Mammary epithelial cell (primary cell): ENCODE measurements at places on chromosomes 13 and 19.

- DNase-seq: peak; percentile 4
Observed at GRCh38 chr13:72726726-72727416, 558 bp downstream of the MZT1 start.

- DNase-seq: no peak
Observed at GRCh38 chr19:40626918-40627317, 25.7 kb downstream of the LTBP4 start.

DNA sequence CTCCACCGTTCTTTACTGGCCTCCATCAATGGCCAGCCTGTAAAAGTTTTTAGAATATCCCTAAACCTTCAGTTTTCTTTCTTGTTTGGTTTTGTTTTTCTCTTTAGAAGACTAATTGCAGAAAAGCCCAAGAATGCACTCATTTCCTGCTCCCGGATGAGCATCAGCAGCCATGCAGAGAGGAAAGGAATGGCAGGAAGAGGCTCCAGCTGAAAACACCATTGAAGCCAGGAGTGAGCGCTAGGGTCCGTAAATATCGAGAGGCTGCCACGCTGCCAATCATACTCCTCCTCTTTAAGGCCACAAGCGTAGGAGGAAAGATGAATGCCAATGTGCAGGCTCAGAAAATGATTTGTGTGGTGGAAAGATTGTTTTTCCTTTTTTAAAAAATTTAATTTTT, 57.4 kb upstream of the UBE2L5 start:
- DNase-seq: no peak

- DNase-seq: no peak
Observed at GRCh38 chr13:94270556-94270955, 208.9 kb downstream of the DCT start.

- peak; percentile 69 for DNase-seq
Observed at GRCh38 chr19:46076951-46077814, 36.4 kb upstream of the IGFL4 start.

DNA sequence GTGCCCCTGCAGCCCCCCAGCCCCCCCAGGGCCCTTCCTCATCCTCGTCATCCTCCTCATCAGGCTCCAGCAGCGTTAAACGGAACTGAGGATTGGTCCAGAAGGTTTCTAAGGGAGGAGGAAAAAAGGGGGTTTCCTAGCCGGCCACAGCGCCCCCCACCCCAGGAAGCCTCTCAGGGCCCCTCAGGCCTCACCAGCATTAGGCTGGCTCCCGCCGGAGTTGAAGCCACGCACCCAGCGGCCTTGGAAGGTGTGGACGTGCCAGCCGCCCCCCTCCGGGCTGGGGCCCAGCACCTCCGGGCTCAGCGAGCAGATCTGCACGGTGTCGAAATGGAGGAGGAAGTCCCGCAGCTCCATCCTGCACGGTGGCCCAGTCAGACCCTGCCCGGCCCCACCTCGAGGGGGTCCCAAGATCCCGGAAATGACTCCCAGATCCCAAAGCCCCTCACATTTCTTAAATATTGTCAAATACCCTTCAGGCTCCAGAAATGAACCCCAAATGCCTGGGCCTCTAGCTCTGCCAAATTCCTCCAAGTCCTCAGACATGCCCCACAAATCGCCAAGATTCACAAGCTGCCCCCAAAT, 6.9 kb downstream of the CAPN12 start:
- peak; percentile 0 for DNase-seq

DNA sequence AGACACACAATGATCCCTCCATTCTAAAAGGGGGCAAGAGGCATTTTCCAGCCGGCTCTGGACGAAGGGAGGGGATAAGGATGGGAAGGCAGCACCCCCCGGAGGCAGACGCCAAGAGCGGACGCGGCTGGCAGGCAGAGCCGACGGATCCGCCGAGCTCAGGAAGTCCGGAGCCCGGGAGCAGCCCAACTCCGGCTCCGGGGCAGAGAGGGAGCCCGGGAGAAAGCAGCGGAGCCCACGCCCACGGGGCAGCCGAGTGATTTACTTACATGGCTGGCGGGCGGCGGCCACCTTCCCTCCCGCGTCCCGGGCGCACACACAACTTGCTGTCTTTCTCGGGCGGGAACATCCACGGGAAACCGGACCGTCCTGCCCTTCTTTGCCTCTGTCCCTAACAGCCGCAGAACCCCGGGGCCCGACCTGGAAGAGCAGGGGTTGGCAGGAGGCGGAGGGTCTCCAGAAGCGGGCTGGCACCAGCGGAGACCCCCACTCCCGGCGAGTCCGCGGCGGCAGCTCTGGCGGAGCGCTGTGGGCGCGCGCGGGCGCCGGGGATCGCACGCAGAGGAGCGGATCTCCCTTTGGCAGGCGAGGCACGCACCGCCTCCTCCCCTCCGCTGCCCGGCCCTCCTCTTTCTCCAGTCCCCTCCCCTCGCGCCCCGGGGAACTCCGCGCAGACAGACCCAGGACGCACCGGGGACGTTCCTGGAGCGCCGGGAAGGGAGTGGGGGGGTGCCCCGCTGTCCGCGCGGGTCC, at the start of gene LHFPL6:
TSS of gene LHFPL6 (minus strand) at position 580 of the 753 bp plus-strand sequence.
- DNase-seq: peak; percentile 84

- peak; percentile 85 for DNase-seq
Observed at GRCh38 chr13:33251131-33251661, 34.4 kb downstream of the STARD13 start.

- peak; percentile 42 for DNase-seq
Observed at GRCh38 chr19:45179072-45179891, 698 bp downstream of the BLOC1S3 start.

DNA sequence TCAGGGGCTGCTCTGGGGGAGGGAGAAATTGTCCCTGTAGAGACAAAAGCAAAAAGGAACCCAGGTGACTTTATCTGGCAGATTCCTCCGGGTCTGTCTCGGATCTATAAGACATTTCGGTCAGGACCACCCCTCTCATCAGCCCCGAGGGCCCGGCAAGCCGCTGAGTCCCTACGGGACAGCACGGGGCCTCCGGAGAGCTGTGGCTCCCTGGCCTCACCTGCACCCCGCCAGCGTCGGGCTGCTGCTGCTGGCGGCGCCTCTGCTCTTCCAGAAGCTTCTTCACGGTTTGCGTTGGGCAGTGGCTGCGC, 1.9 kb downstream of the NFKBID start:
- DNase-seq: no peak

GRCh38 chr19:17202249-17202648, 12.9 kb upstream of the USE1 start:
- DNase-seq: peak; percentile 23

- DNase-seq: no peak
Observed at GRCh38 chr13:110399801-110400200, 92.7 kb downstream of the COL4A2 start.

DNA sequence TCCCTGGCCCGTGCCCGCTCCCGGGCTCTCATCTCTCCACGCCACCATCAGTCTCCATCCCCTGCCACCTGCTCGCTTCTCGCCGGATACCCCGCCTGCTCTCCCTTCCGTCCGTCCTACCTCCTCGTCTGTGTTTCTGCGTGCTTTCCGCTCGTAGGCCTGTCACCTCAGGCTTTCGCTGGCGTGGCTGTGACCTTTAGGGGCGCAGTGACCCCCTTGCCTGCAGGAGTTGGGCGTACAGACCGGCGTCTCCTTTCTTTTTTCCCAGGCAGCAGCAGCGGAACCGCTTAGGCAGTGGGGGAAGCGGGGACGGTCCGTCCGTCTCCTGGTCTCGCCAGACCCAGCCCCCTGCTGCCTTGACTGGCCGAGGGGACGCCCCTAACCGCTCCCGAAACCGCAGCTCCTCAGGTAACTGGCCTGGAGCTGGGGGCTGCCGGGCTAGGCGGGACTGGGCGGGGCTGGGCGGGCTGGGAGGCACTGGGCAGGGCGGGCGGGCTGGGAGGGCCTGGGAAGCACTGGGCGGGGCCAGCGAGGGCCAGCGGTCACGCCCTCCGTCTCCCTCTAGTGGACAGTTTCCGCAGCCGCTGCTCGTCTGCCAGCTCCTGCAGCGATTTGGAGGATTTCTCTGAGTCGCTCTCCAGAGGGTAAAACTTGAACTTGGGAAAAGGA, 6.3 kb downstream of the PGLYRP1 start:
- peak; percentile 76 for DNase-seq

DNA sequence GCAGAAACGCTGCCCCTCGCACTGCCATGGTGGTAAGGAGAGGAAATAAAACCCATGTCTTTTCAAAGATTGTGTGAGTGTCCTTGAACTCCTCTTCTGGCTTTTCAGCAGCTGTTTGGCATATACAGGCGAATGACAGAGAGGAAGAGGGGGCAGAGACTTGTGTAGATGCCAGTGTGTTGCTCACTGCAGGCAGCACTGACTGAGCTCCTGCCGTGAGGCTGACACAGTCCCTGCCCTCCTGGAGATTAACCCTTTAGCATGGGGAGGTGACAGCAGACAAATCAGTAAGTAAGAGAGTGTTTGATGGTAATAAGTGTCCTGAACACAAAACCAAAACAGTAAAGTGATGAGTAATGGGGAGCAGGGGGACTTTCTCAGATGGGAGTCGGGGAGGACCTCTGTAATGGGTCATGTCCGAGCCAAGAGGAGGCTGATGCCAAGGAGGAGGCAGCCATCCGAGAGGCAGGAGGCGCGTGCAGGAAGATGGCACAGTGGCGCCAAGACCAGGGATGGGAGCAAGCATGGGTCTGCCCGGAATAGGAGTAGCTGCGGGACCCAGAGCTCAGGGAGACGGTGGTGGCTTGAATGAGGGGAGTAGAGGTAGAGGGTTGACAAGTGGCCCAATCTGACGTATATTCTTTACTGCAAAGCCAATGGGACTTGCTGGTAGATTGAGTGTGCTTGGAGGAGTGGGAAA, 182.2 kb downstream of the FOXO1 start:
- DNase-seq: no peak

GRCh38 chr13:88764103-88764502, 1092.9 kb downstream of the SLITRK5 start:
- no peak for DNase-seq

DNA sequence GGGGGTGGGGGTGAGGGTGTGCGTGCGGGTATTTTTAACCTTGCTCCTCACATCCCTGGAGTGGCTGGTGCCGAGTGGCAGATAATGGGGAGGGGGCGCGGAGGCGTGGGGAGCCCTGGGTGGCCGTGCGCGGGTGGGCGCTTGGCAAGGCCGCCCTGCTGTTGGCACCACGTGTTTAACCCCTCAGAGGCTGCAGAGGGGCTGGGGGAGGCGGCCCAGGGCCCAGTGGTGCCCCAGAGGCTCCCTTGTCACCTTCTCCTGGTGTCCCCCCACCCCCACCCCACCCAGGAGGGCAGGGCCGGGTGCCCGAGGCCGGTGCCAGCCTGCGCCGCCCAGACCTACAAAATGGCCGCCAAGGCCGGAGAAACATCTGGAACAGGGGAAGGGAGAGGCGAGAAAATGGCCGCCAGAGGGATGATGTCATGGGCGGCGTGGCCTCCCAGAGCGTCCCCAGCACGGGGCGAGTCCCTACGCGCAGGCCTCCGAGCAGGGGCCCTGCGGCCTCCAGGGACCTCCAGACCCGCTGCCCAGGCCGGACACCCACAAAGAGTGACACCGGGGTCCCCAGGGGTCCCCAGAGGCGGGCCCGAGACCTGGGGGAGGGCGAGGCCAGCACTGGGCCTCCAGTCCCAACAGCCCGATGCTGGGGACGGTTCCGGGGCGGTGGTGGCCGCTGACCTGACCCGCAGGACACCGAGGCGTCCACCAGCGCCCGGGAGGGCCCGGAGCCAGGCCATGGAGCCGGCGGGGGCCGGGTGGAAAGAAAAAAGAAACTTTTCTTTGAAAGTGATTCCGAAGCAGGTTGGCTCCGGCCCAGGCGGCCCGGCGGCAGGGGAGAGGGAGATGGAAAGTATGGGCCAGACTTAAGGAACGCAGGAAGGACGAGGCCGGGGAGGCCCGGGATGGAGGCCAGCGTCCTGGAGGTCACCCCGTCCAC, 38.2 kb downstream of the NFIC start:
- no peak for DNase-seq

DNA sequence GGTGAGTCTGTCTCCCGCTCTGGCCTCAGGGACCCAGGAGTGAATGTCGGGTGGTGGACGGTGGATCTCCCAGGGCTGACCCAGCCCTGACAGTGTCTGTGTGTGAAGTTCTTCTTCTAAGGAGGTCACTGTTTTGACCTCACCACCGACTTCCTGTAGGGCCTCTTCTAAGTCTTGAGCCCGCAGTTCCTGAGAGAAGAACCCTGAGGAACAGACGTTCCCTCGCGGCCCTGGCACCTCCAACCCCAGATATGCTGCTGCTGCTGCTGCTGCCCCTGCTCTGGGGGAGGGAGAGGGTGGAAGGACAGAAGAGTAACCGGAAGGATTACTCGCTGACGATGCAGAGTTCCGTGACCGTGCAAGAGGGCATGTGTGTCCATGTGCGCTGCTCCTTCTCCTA, at the start of gene SIGLEC7:
TSS of gene SIGLEC7 (plus strand) at position 183 of the 400 bp plus-strand sequence. CDS start at position 252, 69 bp downstream.
- DNase-seq: no peak

DNA sequence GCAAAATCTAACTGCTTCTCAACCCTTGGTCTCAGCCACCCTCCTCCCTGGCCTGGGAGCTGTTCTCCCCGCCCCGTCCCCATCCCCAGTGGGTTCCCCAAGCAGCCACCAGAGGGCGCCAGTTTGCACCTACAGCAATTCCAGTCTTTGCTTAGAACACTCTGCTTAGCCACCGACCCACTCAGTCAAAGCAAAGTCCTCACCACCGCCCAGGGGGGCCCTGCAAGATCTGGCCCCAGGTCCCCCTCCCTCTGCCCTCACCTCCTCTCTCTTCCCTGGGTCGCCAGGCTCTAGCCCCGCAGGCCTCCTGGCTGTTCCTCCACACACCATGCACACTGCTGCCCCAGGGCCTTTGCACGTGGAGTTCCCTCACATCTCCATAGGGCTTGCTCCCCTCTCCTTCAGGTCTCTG, 12.4 kb downstream of the TMEM143 start:
- DNase-seq: peak; percentile 32

GRCh38 chr19:13935765-13936510, 2.3 kb downstream of the PODNL1 start:
- no peak for DNase-seq

DNA sequence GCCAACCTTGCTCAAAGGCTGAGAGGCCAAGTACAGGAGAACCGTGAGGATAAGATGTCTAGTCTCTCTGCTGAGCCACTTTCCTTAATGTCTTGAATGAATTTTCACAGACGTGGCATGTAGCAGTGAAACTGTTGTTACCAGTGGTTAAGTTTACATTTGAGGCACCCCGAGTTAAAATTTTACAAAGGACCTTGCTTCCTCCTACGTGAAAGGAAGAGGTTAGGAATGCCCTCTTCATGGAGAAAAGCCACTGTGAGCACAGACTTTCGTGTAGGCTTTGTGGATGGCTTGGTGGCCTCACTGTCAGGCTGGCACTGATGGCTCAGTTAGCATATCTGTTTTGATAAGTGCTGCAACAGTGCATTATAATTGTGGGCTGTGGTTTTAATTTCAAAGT, 2.7 kb downstream of the GJB2 start:
- no peak for DNase-seq

- DNase-seq: no peak
Observed at GRCh38 chr13:41813426-41813825, 147.5 kb downstream of the VWA8 start.

- DNase-seq: no peak
Observed at GRCh38 chr19:11425719-11426457, 6.8 kb upstream of the RGL3 start.

DNA sequence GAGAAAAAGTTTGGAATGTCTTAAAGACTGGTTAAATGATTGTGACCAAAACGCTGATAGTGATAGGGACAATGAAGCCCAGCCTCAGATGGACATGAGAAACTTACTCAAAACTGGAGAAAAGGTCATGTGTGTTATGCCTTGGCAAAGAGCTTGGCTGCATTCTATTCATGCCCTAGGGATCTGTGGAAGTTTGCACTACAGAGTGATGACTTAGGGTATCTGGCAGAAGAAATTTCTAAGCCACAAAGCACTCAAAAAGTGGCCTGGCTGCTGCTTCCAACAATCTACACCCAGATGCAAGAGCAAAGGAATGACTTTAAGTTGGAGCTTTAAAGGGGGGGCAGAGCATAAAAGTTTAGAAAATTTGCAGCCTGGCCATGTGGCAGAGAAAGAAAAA, 521.3 kb downstream of the UQCRFS1 start:
- DNase-seq: no peak
